Occipital lobe (tissue), 3 donors: ENCODE measurements at places on chromosomes 1 and 21. TPM values are rescaled to one million over a fixed set of nuclear protein-coding genes. Genes with fewer than 3 reads are reported as not detected.

Gene AMY1C
- total RNA-seq = not detected

Gene CEP85
- 11.5 TPM for total RNA-seq

Gene MEX3A
- 42.4 TPM for total RNA-seq

Gene CD52
- 1.1 TPM for total RNA-seq

Gene SLAMF7
- total RNA-seq = not detected

Gene KCNN3
- total RNA-seq = 3.6 TPM

GRCh38 chr1:30229960-30230359 is 493.4 kb downstream of the MATN1 start:
- no peak for DNase-seq

- no peak for DNase-seq
These were observed 6.2 kb downstream of the ZNF326 start for GRCh38 chr1:90000934-90001676.

DNA sequence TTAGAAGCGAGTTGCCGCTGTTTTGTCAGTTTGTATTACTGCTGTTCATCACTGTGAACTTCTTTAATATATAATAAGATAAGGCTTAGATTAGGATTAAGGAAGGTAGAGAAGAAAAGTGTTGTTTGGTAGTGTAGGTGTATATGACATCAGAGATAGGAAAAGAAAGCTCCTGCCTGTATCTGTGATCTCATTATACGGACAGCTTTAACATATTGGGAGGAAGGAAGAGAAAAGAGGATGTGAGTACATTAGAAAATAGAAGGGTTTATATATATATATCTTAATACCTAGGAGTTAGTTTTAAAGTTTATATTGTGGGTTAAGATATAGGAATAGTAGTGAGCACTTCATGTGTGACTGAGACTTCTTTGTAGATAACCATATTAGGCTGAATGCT is 71.0 kb downstream of the RALGPS2 start:
- DNase-seq = no peak

- no peak for DNase-seq
These were observed 46.9 kb downstream of the GIPC2 start for GRCh38 chr1:78092643-78093042.

GRCh38 chr21:33055991-33056390 is 13.9 kb upstream of the OLIG1 start:
- no peak for DNase-seq

DNA sequence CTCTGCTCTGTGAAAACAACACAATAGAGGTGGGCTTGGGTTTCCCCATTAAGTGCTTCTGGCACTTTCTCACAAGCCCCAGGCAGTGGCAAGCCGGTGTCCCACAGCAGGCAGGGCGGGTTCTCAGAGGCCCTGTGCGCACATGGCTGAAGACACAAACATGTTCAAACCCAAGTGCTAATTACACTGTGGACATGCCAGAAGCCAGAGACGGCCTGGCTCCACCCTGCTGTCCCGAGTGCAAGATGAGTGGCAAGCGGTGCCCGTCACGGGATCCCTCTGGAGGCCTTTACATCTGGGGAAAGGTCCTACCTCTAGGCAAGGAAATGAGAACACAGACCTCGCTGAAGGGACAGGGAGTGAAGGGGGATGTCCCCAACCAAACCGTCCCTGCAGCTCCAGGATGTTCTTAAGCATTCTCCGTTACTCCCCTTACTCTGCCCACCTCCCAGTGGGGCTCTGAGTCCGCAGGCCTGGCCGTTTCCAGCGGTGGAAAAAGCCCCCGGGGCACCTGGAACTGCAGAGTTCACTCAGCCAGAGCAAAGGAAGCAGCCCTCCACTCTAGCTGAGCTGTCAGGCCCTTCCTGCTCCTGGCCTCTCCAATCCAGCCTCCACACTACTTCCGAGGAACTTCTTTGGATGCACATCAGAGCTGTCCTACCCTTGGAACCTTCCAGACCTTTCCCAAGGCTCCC is 57.4 kb downstream of the SLC66A1 start:
- no peak for DNase-seq

GRCh38 chr1:203264052-203264501 is 34.6 kb upstream of the CHIT1 start:
- no peak for DNase-seq

DNA sequence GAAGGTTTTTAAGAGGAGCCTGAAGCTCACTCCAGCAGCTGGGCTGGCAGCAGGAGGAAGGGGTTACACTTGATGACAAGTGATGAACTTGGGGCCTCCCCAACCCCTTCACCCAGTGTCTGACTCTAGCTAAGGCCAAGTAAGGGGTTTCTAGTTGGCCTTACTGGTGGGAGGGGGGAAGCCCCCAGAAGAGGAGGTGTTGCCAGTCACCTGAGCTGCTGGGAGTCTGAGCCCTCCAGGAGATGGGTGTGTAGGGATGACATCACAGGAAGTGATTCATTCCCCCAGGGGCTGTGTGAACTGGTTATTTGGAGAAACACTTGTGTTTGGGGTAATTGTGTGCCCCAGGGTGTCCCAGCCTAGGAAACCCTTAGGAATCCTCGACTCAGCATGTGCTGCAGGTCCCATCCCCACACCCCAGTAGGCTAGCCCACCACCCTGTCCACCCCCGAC is 3.1 kb downstream of the PADI1 start:
- DNase-seq = no peak

- no peak for DNase-seq
These were observed 12.7 kb downstream of the BCAR3 start for GRCh38 chr1:93668951-93669350.

DNA sequence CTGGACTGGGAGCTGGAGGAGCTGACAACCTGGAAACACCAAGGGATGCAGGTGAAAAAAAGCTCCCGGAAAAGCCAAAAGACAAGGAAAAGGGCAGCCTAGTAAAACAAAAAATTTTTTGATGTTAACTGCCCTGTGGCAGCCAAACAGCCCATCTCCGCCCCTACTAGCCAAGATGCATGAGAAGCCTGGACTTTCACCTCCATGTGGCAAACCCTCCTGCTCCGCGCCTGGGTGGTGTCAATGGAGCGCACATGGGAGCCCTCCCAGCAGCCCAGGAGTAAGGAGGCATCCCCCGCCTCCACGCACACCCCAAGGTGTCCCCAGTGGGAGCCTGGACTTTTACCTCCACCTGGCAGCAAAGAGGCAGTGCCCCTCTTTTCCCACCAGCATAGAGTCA is 30.5 kb downstream of the LEMD1 start:
- DNase-seq = no peak

DNA sequence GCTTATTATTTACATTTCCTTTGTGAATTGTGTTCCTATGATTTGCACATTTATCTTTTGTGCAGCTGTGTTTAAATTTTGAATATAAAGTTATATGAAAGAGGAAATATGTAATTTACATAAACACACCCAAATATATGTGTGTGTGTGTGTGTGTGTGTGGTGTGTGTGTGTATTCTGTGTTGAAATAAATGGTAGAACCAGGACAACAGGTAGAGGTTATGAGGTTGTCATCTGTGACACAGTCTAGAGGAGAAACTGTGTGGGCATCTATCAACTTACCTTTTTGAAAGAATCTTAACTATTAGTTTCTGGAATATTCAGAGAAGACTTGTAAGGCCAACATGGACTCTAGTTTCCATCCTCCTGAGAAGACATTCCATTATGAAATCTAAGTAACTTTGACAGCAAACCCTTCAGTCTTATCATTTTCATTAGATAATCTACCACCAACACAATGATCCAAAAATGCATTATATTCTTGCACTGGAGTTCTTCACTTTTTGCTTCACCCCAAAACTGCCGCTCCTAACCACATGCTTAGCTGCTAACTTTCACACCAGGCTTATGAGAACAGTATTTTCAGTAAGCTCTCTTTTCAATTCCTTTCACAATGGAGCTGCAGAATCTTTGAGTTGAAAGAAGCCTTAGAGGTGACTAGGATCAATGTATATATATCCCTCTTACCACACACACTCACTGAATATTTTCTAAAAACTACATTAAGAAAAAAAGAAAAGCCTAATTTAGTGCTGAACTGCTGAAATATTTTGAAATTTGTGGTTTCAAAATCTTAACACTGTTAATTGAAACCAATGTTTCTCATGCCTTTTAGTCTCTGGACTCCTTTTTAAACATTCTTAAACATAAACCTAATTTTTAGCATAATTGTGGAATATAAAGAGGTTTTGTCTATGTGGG is 21.8 kb downstream of the PTPRC start:
- no peak for DNase-seq
